ENCODE measurements at places on chromosomes 4 and X.

DNA sequence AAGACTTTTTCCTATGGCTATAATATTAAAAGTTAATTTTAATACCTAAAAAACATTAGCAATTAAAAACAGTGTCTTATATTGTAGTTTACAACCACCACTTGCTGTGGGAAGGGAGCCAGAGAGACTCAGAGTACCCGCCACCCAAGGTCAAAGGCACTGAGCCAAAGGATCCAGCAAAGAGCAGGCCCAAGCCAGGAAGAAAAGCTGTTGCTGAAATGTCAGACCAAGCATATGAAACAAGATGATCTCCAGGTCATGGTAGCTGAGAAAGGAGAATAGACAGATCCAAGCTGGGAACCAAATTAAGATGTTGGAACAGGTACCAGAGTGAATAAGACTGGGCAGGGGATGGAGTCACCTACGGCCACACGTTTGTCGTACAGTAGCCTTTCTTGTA, 18.8 kb upstream of the ATOH1 start:
- DNase-seq: no peak

DNA sequence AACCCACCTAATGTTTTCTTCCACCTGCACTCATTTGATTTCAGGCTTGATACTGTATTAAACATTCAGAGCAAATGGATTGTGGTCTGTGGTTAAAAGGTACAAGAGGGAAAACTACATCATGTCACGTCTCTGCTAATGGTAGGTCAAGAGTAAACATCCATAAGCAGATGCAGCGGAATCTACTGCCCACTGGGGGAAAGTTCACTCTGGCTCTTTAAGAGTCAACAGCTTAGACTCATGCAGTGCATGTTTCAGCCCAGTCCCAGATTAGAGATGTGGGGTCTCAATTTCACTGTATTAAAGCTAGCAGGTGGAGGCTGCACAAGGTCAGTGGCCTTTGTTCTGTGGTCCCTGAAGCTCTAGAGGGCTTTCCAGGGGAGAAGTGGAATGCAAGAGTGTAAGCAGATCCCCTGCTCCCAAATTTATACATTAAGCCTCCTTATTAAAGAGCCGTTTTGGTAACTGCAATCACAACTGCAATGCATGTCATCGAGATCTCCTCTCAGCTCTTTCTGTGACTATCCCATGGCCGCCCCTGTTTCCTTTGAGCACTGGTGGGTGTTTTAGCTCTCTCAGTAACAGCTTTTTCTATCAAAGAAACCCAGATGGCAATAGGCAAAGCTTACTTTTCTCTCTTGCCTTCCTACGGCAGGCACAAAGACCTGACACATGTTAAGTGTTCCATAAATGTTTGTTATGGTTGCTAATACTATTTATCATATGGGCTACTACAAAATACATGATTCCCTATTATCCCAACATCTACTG, 53.4 kb downstream of the LDB2 start:
- DNase-seq: no peak

DNA sequence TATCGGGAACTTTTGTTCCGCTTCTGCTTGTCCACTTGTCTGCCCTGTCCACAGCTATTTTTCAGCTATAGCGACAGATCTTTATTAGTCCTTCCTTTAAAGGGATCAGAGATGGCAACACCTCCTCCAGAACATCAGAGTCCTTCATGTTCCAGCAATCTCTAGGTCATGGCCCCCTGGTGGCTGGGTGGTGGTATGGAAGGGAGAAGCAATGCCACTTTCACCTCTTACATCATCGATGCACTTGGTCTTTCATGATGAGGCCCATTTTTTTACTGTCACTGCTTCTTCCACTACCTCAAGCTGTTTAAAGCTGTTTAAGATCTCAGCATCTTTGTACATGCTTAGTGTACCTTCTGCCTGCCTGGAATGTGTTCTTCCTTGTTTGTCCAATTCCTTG, 106.7 kb downstream of the ARHGAP6 start:
- DNase-seq: no peak

GRCh38 chr4:128159967-128160366, 98.9 kb downstream of the LARP1B start:
- DNase-seq: no peak

DNA sequence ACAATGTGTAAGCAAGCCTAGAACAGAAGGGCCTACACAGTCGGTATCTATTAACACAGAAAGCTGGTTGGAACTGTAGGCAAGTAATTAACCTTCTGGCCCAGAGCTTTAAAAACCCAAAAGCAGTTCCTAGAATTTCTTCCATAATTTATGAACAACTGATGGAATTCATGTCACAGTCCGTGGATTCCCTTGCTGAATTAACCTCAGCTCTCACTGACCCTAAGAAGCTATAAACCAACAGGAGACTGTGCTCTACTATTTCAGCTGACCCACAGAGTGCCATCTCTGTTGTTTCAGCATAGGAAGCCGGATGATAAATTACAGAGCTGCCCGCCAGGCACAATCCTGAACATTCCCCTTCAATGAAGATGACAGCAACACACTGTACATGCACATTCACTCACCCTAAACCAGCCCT, 157.3 kb downstream of the PRDM5 start:
- DNase-seq: no peak

Measured in NCI-H1694 treated with DMSO at 0.1 percent for 48 hours (cell line).